ENCODE measurements at places on chromosomes 1 and 21. TPM values are rescaled to one million over a fixed set of nuclear protein-coding genes. Genes with fewer than 3 reads are reported as not detected.

The APH1A gene
- 232 TPM for polyA plus RNA-seq

The RAB7B gene
- polyA plus RNA-seq, result 0.15 TPM

The C4BPB gene
- not detected for polyA plus RNA-seq

The COPA gene
- 122 TPM for polyA plus RNA-seq

The NECTIN4 gene
- 0.59 TPM for polyA plus RNA-seq

All from SK-N-SH (cell line).